H4 (cell line): ENCODE measurements at places on chromosomes 16 and 17.

- DNase-seq: peak; percentile 45
Measured at GRCh38 chr17:22600644-22601298, 908.4 kb downstream of the KCNJ18 start.

- no peak for DNase-seq
Measured at GRCh38 chr17:16434662-16435061, 19.3 kb downstream of the TRPV2 start.

DNA sequence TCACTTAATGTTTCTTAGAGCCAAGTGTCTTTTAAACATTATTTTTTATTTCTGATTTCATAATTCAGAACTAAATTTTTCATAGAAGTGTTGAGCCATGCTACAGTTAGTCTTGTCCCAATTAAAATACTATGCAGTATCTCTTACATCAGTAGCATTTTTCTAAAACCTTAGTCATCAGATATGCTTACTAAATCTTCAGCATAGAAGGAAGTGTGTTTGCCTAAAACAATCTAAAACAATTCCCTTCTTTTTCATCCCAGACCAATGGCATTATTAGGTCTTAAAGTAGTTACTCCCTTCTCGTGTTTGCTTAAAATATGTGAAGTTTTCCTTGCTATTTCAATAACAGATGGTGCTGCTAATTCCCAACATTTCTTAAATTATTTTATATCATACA, 13.6 kb upstream of the BCAS3 start:
- no peak for DNase-seq

DNA sequence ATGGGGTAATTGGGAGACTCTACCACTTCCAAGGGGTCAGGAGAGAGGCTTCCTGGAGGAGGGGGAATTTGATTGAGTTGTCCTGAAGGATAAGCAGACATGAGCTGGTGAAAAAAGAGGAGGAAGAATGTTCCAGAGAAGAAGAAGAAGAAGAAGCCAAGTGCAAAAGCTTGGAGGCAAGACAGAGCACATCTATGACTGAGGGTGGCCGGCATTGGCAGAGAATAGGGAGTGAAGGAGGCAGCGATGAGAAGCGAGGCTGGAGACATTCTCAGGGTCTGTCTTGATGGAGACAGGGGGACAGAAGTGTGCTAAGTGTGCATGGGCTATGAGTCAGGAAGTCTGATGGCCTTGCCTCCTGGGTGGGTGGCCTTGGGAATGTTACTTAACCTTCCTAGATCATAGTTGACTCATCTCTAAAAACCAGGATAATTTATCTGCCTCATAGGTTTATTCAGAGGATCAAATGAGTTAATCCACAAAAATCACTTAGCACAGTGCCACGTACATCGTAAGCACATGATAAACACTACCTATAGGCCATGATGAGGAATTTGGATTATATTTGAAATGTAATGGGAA, 171.7 kb downstream of the ABCC12 start:
- no peak for DNase-seq

GRCh38 chr16:22887445-22887844, 73.5 kb downstream of the HS3ST2 start:
- no peak for DNase-seq

- DNase-seq: no peak
Measured at GRCh38 chr16:1989209-1990100, at the start of gene SYNGR3. Gene SYNGR3, plus strand, starts transcription at chr16:1989970. Its CDS starts 133 bp downstream, at chr16:1990103.

- DNase-seq: no peak
Measured at GRCh38 chr16:81612351-81613163, 166.5 kb upstream of the PLCG2 start.

DNA sequence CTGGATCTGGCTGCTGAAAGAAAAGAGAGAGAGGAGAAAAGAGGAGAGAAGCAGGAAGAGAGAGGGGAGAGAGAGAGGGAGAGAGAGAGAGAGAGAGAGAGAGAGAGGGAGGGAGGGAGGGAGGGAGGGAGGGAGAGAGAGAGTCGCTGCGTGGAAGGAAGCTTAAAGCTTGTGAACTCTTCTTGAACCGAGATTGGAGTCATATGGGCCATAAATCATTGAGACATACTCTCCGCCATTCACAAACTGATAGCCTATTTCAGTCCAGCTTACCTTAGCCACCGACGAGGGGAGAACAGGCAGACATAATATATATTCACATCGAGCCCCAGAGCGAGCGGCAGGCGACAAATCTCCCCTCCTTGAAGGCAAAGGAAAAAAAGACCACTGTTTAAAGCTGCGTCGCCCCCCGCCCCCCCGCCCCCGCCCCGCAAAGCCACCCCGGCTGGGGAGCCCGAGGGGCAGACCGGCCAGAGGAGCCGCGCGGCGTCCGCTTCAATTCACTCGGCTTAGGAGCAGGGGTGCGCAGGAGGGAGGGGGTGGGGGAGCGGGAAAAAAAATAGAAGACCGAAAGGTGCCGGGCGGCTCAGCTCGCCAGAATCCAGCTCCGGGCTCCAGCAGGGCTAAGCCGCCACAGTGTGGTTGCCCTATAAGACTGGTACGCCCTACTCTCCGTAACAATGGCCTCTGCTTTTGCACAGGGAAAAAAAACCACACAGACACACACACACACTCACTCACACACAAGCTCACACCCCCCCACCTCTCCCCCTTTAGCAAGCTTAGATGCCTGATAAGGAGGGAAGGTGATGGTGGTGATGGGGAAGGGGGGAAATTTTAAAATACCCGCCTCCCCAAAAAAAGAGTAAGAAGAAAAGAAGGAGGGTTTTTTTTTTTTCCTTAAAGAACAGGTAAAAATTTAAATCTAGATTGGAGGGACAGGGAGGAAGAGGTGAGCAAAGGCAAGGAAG, 10.6 kb upstream of the HOXB2 start:
- DNase-seq: peak; percentile 93

DNA sequence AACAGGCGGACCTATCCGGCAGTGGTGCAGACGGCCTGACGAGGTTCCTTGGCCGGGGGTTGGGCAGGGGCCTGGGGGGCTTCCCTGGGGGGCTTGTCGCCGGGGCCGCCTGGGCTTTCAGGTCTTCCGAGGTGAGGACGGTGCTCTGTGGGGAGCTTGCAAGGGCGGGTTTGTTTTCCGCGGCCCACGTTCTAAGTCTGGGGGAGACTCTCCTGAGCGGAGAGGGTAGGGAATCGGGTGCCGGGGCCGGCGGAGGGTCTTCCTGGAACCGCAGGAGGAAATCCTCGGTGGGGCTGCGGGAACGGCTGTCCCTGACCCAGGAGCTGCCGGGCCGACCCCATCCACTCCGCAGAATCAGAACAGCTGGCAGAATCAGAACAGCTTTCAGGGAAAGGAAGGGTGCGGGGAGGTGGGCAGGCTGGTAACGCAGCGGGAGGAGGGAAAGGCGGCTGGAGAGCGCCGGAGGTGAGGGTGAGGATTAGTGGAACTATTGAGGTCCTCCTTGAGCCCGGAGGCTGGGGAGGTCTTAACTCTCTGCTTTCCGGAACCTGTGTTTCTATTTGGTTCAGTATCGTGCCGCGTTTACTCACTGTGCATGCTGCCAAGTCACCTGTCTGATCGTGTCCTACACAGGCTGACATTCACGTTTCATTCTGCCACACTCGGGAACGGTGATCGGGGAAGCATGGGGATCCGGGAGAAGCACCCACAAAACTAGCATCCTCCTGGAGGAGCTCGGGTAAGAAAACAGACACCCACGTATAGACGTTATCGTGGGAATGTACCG, 28.9 kb downstream of the CPSF4L start:
- DNase-seq: no peak

GRCh38 chr16:48272837-48273421, 25.6 kb upstream of the ABCC11 start:
- no peak for DNase-seq

- no peak for DNase-seq
Measured at GRCh38 chr16:4465977-4466779, 8.2 kb downstream of the NMRAL1 start.

DNA sequence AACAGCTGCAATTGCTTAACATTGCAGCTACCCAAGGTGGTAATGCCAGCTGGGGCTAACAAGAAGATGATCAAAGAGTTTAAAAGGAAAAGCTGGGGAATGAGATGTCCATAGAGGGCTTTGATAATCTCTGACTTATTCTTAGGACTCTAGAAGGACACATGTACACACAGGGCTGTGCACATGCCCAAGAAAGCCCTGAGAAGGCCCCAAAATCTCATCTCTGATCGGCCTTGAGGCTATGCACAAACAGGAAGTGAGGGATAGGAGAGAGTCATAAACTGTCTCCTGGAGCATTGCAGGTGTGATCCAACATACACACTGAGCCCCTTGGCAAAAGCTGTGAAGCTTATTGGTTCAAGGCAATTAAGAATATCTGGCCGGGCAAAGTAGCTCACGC, 17.2 kb upstream of the RABEP1 start:
- DNase-seq: no peak
